KBM-7 (cell line): ENCODE measurements at places on chromosomes 1 and 21.

DNA sequence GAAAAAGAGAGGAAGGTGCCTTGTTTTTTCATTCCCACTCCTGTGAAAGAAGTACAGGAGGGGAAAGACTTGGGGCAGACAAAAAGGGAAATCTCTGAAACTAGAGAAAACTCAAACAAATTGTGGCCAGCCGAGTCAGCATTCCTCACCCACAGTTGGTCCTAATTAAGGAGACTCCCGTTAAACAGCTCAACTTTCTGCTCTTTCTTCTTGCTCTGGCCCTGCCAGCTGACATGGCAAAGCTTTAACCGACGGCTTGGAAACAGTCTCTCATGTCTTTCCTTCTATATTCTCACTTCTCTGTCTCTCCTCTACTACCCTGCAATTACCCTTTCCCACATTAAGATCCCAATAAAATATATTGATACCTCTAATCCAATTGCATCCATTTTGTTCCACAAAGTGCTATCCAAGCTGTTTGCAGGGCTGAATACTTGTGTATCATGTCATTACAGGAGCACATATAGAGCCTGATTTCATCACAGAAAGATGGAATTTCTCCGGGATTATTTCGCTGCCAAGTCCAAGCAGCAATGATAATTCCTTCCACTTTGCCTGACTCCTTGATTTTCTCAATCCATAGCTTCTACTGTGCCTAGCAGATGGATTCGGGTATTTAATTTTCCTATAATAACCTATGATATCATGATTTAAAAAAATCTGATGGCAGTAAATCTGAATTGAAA is 65.4 kb upstream of the IPO9 start:
- DNase-seq = no peak

DNA sequence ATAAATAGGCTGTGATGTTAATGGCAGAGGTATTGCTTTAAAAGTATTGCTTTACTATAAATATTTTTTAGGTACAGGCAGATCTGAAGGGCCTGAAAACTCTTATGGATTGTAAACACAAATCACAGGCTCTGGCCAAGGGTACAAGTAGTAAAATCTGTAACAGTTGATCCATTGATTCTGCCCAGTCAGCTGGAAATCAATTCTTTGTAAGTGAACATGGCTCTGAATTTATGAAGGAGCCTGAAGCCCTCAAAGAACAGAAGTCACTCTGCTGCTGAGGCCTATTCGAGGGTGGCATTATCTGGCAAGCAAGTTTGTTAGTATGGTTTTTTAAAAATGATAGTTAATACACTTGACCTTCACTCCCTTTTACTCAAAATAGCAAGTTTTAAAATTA is 834.0 kb upstream of the TMPRSS15 start:
- no peak for DNase-seq

DNA sequence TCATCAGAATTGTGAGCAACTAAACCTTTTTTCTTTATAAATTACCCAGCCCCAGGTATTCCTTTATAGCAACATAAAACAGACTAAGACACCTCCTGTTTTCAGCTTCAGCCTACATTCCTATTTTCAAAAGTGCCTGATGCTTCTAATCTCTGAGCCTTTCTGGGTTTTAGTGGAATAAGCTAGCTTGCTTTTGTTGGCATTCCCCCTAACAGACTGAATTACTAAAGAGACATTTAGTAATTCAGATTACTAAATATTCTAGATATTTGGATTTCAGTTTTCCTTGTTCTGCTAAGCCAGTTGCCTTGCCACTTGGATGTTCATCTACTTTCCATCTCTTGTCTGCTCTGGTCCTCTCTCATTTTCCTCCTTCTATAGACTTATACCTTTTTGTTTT is 10.5 kb upstream of the GNG12 start:
- DNase-seq = no peak

DNA sequence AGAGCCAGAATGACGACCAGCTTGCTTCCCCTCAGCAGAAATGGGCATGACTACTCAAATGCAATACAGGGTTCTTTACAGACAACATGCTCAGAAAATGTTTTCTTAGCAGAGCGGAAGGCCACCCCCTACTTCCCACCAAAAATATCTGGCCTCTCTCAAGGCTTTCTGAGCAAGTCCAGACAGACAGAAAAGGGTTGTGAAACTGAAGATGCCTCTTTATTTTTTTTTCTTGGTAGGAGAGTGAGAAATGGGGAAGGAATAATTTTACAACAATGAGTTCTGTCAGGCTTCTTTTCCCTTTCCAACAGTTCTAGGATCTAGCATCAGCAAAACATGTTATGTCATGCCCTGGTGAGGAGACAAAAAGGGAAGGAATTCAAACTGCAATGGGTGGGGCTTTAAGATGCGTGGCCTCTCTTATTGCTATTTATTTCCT is 172.0 kb upstream of the CAMK1G start:
- peak; percentile 20 for DNase-seq

GRCh38 chr1:200139661-200140250 is 112.2 kb downstream of the NR5A2 start:
- DNase-seq = peak; percentile 82

DNA sequence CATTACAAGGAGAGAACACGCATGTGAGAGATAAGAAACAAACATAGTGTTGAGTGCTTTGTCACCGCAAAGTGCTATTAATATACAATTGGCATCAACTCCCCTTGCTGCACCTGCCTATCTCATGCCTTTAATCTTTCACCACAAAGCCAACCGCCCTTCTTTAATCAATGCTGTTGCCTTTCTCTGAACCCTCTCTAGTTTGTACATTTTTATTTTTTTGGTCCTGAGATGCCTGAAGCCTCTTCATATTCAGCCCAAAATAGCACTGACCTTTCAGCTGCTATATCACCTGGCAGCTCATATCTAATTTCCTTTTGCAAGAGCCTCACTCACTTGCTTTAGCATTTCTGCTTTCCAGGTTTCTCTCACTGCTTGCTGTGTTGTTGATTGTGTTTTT is 504.7 kb downstream of the NUF2 start:
- no peak for DNase-seq

DNA sequence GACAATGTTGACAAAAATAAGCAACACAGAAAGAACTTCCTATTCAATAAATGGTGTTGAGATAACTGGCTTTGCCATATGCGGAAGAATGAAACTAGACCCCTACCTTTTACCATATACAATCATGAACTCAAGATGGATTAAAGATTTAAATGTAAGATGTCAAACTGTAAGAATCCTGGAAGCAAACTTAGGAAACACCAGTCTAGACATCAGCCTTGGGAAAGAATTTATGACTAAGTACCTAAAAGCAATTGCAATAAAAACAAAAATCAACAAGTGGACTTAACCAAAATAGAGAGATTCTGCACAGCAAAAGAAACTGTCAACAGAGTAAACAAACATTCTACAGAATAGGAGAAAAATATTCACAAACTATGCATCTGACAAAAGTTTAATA is 16.1 kb upstream of the CLDN8 start:
- DNase-seq = no peak
